ENCODE measurements at places on chromosomes 2 and 18. TPM values are rescaled to one million over a fixed set of nuclear protein-coding genes. Genes with fewer than 3 reads are reported as not detected.

RGPD4 gene
- not detected for polyA plus RNA-seq

CMPK2 gene
- 3.9 TPM for polyA plus RNA-seq

APLF gene
- 4.1 TPM for polyA plus RNA-seq

LRATD1 gene
- polyA plus RNA-seq, result 15.5 TPM

ASTL gene
- polyA plus RNA-seq, result 0.21 TPM

- DNase-seq, result no peak
Measured at GRCh38 chr2:21819454-21819853, 695.7 kb downstream of the TDRD15 start.

DNA sequence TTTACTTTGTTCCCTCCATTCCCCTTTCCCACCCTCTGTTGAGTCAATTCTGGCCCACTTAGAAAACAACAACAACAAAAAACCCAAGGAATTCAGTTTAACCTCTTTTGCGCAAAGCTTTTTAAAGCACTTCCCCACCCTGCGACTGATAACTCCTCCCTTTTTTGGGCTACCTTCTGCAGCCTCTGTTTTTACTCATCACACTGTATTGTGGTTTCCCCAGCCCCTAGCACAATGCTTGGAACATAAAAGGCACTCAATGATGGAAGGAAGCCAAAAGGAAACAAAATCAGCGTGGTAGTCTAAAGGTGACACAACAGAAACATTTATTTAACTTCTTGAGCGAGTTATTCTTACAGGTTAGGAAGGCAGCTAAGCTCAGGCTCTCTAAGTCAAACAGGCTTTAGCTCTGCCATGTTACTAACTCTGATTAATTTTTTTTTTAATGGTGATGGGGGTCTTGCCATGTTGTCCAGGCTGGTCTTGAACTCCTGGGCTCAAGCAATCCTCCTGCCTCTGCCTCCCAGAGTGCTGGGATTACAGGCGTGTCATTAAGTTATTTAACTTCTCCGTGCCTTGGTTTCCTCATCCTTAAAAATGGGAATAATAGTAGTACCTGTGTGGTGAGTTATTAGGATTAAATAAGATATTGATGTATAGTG lies 1.3 kb downstream of the CEP68 start:
- no peak for DNase-seq

DNA sequence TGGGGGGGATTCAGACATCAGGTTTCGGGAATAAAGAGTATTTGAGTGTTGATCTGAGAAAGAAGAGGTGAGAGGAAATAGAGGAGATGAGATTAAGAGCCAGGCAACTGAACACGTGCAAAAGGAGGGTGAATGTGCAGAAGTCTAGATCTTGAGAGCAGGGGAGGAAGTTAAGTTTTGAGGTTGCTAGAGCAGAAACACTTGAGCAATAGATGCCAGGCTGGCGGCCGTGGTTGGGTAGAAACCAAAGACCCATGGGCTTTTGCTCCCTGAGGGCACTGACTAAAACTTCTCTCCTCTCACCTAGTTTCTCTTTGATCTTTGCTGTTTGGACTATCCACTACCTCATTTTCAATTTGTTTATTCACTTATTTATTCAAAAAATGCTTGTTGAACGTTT lies 116.0 kb downstream of the CDC42EP3 start:
- DNase-seq, result no peak

DNA sequence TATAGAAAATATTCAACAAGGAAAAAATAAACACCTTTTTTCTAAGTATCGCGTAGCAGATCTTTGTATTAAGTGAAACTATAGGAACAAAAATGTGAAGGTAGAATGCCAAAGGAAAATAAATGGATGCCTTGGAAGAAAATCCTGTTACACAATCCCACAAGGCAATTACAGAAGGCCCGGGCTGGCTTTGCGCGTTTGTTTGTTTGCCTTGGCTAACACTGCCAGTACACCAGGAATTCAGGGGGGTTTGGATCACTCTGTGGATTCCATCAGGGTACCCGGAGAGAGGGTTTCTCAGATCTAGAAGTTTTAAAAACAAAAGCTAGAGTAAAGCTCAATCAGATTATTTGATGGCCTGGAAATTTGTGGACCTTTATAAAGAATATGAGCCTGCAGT lies 478.3 kb downstream of the FBXO15 start:
- DNase-seq, result no peak

- DNase-seq, result peak; percentile 61
Measured at GRCh38 chr2:158724803-158725381, 70.2 kb upstream of the DAPL1 start.

DNA sequence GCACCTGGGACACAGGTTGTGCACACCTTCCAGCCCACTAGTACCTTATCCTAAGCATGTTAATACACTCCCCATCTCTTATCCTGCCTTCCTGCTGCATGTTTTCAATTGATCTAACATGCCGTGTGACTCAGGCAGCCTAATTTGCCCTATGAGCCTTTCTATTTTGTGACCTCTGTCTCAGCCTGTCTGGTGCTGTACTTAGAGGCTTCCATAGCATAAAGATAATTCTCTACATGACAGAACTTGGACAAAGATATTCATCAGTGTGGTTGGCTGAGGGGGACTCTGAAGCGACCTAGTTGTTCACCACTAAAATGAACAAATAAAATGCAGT lies 8.6 kb upstream of the TMEM37 start:
- no peak for DNase-seq

DNA sequence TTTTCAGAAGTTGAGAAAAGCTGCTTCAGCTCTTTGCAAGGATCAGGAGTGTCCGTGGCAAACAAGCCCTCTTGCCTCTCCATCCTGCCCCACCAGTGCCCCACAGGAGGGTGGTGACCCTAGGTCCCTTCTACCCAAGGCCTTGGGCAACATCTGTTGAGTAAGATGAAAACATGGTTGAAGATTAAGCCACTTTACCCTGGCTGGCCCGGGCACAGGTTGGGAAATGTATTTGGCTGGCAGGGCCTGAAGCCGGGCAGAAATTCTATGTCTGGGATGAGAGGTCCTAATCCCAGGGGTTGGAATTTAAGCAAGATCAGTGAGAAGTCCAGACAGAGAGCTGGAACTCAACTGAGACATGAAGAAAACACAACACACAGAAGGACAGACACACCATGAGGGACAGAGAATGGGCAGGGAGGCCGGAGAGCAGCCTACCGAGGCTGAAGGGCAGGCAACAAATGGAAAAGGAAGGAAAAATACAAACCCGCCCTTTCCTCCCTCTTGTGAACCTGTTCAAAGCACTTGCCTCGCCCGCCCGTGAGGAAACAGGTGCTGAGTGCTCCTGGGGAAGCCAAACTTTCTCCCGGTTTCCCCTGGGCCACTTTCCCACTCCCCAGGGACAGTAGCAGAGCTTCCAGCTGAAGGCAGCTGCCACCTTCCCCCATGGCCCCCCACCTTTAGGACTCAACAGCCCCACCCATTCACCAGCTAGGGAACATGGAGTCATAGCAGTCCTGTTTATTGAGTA lies 86.1 kb downstream of the TNS1 start:
- DNase-seq, result no peak

GRCh38 chr18:46756025-46756558 lies 761 bp downstream of the ST8SIA5 start:
- peak; percentile 55 for DNase-seq

- no peak for DNase-seq
Measured at GRCh38 chr18:67386032-67386431, 130.5 kb downstream of the DSEL start.

- DNase-seq, result no peak
Measured at GRCh38 chr2:69608109-69608508, 35.4 kb downstream of the AAK1 start.

- no peak for DNase-seq
Measured at GRCh38 chr2:393711-394696, 106.1 kb upstream of the ALKAL2 start.

DNA sequence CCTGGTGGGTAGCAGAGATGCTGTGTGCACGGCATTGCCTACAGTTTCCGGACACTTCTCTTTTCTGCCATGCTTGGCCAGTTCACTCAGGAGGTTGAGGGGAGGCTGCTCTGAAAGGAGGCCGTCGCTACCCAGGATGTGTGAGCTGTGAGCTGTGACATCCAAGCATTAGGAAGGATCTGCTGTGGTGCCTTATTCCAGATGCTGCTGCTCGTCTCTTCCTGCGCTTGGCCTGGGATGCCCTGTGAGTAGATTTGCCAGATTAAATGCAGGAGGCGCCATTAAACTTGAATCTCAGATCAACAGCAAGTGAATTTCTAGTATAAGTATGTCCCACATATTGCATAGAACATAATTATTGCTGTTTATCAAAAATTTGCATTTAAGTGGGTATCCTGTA lies 124.2 kb upstream of the SIX3 start:
- no peak for DNase-seq

DNA sequence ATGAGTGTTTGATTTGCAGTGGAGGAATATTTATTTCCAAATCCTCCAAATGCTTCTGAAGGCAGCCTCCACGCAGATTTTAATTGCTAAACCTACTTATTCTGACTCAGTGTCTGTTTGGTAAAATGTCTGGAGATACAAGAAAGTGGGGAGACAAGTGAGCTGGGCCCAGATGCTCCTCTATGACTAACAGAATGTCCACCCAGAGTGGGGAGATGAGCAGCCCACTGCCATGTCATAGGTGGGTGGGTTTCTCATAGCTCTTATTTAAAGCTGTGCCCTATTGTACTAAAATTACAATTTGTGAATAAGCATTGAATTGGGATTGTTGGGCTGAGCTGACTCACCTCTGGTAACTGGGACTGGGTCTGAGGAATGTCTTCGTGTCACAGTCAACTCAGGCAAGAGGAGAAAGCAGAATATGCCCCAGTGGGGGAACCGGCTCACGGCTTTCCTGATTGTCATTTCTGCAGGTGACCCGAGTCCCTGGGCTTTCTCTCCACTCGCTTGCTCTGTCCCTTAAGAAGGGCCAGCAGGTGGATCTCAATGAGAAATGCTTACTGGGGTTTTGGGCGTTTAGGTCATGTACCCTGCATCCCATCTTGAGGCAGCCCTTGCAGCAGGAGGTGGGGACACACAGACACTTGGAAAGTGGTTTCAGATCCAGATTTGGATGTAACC lies 116.3 kb upstream of the SPRED2 start:
- DNase-seq, result no peak

DNA sequence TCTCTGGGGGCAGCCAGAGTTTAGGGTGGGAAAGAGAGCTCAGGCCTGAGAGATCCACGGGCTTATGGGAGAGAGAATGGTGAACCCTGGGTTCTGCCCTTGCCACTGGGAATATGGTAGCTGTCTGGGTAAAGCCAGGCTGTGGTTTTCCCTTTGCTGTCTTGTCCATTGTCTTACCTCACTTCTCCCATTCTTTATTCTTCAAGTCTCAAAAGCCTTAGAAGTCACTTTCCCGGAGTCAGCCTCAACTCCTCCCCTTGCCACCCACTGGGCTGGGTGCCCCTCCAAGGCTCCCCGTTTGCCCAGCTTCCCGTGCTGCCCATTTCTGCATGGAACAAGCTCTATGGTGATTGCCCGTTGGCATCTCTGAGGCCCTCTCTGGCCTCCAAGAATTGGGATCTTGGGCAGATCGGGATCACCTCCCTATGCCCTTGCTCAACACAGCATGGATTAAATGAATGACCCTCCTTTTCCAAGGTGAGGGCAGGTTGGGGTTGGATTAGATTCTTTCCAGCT lies 228.2 kb downstream of the HAUS1 start:
- DNase-seq, result no peak

DNA sequence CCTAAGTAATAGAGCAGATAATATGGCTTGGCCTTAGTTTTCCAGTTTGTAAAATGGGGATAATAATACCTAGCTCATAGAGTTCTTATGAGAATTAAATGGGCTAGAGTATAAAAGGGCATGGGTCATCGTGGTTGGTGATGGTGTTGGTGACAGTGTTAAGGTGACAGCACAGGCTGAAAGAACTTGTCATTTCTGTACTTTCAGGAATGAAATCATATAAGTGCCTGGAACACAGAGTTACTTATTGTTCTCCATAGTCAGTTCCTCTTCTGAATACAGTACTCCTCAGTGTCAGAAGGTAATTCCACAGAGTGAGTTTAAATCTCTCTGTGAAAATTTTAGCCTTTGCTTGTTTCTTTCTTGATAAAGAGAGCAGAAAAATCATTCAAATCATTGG lies 42.4 kb downstream of the KIF5C start:
- no peak for DNase-seq

GRCh38 chr2:72457801-72458516 lies 310.3 kb upstream of the CYP26B1 start:
- no peak for DNase-seq

- no peak for DNase-seq
Measured at GRCh38 chr2:36770542-36771287, 74.2 kb downstream of the VIT start.

- DNase-seq, result no peak
Measured at GRCh38 chr2:60070736-60071489, 482.5 kb downstream of the BCL11A start.

GRCh38 chr2:134426721-134427120 lies 172.8 kb downstream of the MGAT5 start:
- no peak for DNase-seq
